ENCODE measurements at places on chromosomes 3 and 15. TPM values are rescaled to one million over a fixed set of nuclear protein-coding genes. Genes with fewer than 3 reads are reported as not detected.

The MASP1 gene
- not detected for total RNA-seq

The GUCA1C gene
- total RNA-seq, result not detected

The ZCWPW2 gene
- total RNA-seq, result 0.30 TPM

The TMEM212 gene
- not detected for total RNA-seq

DNA sequence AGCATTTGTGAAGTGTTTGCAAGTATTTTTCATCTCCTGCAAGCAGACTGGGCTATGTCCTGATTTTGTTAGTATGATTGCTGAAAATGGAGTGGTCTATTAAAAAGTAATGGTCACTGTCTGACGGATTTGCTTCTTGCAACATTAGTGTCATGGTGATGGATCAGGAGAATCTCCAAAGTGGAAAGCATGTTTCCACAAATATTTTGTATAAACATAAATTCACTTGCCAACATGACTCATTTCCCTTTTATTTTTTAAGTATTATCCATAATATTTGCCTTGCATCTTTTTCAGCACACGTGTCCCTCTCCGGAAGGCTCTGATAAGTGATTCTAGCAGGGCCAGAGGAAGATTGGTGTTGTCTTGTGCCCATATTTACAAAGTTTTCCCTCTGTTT, 27.4 kb upstream of the CACNA2D3 start:
- H3K4me3 ChIP-seq, result no peak overlapping the region
- peaks cover 7% of the 10 kb centered on the region for H3K27me3 ChIP-seq
- peaks cover 2% of the 10 kb centered on the region for H3K4me1 ChIP-seq
- no peak overlapping the region for H3K27ac ChIP-seq
- DNase-seq, result no peak

DNA sequence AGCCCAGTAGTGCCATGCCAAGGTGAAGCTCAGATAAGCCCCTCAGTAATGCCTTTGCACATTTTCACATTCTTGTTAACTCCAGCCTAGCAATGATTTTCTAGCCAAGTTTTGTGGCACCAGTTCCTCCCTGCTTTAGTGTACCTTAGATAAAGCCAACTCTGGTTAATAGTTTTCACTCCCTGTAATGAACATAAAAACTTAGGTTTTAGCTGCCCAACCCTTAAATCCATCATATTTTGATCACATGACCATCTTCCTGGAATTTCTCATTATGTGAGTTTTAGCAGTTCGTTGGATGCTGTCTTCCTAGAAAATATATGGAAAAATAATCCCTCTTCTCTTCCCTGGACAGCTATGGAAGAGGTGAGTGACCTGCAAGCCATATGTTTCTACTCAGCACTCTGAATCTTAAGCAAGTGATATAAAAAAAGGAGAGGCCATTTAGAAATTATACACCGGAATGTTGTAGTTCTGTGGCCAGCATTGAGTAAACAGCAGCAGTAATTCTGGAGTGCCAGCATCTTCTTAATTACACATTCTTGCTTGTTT, 62.2 kb upstream of the P2RY1 start:
- no peak overlapping the region for H3K27ac ChIP-seq
- no peaks in the 10 kb centered on the region for H3K36me3 ChIP-seq
- no peak overlapping the region for H3K4me3 ChIP-seq

DNA sequence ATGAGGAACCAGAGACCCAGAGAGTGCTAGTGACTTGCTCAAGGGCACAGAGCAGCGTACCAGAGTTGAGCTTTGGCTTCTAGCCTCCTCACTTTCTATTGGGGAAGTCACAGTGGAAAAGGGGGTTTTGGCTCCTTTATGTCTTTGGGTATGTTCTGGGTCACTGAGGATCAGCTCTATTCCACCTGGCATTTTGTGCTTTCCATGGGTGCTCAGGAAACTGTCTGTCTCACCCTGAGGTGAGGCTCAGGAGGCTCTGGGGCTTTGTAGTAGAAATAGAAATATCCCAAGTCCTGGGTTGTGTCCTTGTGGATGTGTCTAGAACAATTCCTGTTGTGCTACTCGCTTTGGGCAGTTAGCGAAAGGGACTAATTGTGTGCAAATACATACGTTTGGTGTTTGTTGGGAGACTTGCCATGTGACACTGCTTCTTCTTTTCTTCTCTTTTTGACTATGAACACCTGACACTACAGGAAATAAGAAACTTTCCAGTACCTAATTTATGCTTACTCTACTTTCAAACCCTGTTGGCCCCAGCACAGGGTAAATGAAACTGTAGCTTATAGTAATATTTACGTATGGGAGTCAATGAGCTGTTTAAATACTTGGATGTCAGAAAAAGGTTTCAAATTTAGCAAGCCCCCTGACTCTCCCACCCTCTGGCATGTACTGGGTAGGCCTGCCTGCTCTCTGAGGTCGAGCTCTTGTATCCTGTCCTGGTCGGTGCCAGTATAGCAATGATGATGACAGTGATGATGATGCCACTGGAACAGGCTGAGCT, 35.6 kb downstream of the SMAD3 start:
- peaks cover 61% of the 10 kb centered on the region for H3K4me1 ChIP-seq
- H3K36me3 ChIP-seq, result peaks cover 3% of the 10 kb centered on the region
- H3K27me3 ChIP-seq, result no peaks in the 10 kb centered on the region
- H3K4me3 ChIP-seq, result no peak overlapping the region
- no peak for DNase-seq
- H3K27ac ChIP-seq, result no peak overlapping the region

- H3K4me3 ChIP-seq, result no peak overlapping the region
- no peak overlapping the region for H3K27ac ChIP-seq
- H3K27me3 ChIP-seq, result peaks cover 32% of the 10 kb centered on the region
- DNase-seq, result no peak
Measured at GRCh38 chr15:66981771-66982170, 83.6 kb upstream of the SMAD3 start.

DNA sequence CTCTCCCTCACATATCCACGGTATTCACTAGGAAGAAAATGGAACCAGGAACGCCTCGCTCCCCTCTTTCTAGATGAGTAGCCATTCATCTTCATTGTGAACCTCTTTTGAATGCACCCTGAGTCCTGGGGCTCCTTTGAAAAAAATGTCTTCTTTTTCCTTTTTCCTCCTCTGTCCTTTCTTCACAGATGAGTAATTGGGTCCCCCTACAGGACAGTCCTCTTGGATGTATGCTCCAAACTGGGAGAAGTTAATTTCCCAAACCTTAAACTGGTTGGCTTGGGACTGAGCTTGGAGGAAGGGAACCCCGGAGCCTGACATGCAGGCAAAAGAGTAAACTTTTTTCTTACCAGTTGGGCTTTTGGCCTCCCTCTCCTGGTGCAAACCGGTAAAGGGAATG, 108.8 kb downstream of the DPH6 start:
- H3K4me3 ChIP-seq, result no peak overlapping the region
- no peaks in the 10 kb centered on the region for H3K36me3 ChIP-seq
- H3K27ac ChIP-seq, result no peak overlapping the region
- H3K4me1 ChIP-seq, result no peaks in the 10 kb centered on the region
- DNase-seq, result no peak
- no peaks in the 10 kb centered on the region for H3K27me3 ChIP-seq

- H3K4me1 ChIP-seq, result peaks cover 3% of the 10 kb centered on the region
- no peaks in the 10 kb centered on the region for H3K27me3 ChIP-seq
- no peaks in the 10 kb centered on the region for H3K36me3 ChIP-seq
- no peak for DNase-seq
Measured at GRCh38 chr3:126961191-126961790, 21.6 kb upstream of the PLXNA1 start.

DNA sequence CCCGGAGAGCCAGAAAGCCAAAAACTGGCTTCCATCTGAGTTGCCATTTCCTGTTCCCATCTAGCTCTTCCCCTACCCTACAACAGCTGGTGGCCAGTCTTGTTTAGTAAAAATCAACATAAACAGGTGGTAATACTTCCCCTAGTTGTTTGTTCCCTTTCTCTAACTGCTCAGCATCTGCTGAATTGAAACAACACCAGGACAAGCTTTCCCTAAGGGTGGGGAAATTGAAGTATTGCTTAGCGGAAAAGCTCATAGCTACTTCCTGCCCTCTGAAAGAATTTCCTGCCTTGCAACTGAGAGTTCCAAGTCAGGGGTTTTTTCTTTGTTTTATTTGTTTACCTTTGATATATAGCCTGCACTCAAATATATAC, 66.8 kb downstream of the HMG20A start:
- no peak overlapping the region for H3K27ac ChIP-seq
- H3K36me3 ChIP-seq, result peaks cover 12% of the 10 kb centered on the region
- DNase-seq, result no peak
- H3K4me1 ChIP-seq, result peaks cover 20% of the 10 kb centered on the region
- H3K27me3 ChIP-seq, result no peaks in the 10 kb centered on the region

DNA sequence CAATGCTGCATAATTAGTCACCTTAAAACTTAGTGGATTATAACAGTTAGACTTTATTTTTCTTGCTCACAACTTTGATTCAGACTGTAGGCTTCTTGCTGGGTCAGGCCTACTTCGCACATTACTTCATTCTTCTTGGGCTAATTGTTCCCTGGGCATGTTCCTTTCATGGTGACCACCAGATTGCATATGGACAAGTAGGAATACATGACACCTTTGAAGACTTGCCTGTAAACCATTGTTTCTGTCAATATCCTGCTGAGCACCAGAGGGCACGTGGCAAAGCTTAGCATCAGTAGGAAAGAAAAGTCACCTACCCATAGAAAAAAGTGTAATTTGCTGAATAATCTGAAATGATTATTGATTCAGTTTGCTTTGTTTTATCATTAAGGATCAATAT, 54.3 kb upstream of the ROBO1 start:
- no peak overlapping the region for H3K4me3 ChIP-seq
- no peaks in the 10 kb centered on the region for H3K27me3 ChIP-seq
- H3K27ac ChIP-seq, result no peak overlapping the region
- H3K4me1 ChIP-seq, result no peaks in the 10 kb centered on the region
- no peak for DNase-seq

DNA sequence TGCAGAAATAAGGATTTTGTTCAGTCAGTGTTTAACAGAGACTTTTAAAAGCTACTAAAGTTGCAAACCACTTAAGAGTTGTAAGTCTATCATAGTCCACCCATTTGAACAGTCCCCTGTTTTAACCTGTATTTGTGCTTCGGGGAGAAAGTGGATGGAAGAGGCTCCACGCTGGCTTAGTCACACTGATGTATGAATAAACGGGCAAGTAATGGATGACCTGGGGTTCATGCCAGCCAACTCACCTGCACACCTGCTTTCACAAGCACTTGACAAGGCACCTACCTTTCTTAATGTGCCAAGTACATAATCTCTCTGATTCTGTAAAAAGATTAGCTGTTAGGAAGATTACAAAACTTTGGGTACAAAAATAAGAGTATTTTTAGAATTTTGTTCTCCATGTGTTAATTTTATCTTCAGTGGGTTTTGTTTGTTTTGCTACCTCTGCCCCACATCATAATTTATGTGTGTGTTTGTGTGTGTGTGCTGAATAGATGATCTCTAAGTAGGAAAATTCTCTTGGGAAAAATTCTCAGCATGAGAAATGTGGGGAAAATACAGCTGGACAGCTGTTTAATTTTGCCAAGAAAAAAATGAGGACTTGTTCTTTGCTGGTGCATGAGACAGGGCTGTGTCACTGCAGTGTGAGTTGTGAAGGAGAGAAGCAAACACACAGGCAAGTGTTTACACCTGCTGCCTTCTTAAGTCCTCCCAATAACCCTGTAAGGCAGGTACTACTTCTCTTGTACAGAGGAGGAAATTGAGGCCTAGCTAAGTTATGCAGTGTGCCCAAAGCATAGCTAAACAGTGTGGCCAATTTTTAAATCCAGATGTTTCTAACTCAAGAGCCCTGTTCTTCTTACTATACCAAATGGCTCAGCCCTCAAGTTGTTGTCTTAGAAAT, 181.2 kb upstream of the IL12A start:
- H3K27me3 ChIP-seq, result peaks cover 28% of the 10 kb centered on the region
- no peak overlapping the region for H3K27ac ChIP-seq
- DNase-seq, result no peak
- H3K4me3 ChIP-seq, result no peak overlapping the region
- no peaks in the 10 kb centered on the region for H3K4me1 ChIP-seq

Measured in T-helper 17 cell (primary cell).